ENCODE measurements at places on chromosomes 13 and 19. TPM values are rescaled to one million over a fixed set of nuclear protein-coding genes. Genes with fewer than 3 reads are reported as not detected.

DNA sequence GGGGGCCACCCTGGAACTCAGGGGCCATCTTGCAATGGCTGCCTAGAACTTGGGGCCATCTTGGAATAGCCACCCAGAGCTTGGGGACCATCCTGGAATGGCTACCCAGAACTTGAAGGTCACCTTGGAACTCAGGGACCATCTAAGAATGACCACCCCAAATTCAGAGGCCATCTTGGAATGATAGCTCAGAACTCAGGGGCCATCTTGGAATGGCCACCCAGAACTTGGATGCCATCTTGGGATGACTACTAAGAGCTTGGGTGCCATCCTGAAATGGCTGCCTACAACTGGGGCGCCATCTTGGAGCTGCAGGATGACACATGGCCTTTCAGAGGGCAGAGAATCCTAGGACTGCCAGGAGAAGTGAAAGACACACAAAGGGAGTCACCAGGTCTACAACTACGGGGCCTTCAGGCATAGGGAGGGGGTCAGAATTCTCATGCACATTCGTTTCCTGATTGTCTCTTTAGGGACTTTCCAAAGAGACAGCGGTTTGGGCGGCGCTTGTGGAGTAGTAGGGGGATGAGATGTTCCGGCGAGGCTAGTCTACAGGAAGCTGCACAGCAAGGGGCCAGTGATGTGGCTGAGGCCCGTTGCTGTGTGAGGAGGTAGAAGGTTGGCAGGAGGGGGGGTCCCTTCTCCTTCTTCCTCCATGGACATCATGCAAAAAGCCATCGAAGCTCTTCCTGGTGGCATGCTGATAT lies 125.0 kb downstream of the IER2 start:
- no peak for DNase-seq

- DNase-seq: no peak
Measured at GRCh38 chr19:16295057-16295456, 29.6 kb upstream of the KLF2 start.

The ZSCAN5C gene
- not detected for polyA plus RNA-seq

The OR7D2 gene
- polyA plus RNA-seq: 0.10 TPM

DNA sequence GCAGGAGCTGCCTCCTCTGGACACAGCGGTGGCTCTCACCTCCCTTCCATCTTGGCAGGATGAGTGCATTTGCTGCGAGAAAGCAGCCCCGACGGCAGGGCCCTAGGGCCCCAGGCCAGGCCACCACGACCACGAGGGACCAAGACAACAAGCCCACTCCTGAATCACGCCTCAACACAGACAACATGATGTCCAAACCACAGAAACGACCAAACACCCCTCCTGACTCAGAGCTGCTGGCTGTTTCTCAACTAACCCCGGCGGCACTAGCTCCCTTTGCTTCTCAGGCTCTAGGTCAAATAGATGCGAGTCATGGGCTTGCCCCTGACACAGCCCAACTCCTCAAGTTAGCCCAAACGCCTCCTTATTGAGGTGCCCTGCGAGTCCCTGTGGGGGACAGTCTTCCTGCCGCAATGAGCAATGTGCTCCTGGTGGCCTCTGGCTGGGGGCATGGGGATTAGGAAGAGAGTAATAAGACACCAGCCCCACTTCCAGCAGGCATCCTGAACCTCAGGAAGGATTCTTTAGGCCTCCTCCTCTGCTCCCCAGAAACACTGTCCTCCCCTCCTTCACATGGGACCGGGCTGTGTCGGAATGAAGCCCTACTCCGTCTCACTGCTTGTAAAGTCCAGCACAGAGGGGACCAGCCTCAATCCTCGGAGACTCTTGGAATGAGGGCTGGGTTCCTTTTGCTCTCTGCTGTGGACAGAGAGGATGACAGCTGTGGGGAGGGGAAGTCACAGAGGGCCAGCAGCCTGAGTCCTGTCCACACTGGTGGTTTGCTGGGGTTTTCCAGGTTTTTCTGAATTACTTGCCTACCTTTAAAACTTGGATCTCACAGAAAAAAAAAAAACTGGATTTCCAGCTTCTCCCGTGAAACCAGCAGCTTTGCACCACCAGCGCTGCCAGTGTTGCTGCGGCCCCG lies 6.9 kb upstream of the ATF5 start:
- DNase-seq: no peak

- no peak for DNase-seq
Measured at GRCh38 chr19:31759359-31759758, 410.1 kb upstream of the TSHZ3 start.

The TTYH1 gene
- polyA plus RNA-seq: 7.0 TPM

- no peak for DNase-seq
Measured at GRCh38 chr19:10111405-10111811, at the start of gene P2RY11. TSS of gene P2RY11 (plus strand) at chr19:10111693. CDS start at chr19:10111722, 29 bp downstream.

DNA sequence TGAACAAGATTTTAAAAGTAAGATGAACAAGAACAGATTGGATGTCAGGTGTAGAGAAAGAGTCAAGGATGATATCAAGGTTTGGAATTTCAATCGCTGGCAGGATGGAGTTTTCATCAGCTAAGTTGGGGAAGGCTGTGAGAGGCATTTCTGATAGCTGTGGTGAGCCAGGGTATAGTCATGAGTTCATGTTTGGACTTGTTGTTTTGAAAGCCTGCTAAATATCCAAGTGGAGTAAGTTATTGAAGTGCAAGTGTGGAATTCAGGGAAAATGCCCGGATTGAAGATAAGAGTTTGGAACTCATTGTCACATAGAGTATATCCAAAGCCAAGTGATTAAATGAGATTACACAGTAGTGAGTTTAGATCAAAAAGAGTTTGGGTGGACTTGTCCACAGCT lies 11.0 kb upstream of the EPSTI1 start:
- no peak for DNase-seq

GRCh38 chr13:50612717-50613116 lies 230.8 kb downstream of the DLEU7 start:
- DNase-seq: no peak

The TEX29 gene
- polyA plus RNA-seq: 0.35 TPM

DNA sequence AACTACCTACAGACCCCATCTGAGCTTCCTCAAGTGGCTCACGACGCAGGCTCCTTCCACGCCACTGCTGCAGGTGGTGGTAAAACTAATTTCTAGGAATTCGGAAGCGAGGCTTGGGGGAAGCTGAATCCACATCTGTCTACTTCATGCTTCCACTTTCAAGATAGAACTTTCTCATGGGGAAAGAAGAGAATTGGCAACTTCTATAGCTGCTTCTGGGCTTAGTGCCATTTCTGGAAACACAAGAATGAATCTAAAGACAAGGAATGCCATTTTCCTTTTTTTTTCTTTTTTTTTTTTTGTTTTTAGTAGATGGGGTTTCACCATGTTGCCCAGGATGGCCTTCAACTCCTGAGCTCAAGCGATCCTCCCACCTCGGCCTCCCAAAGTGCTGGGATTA lies 2.8 kb upstream of the NLRP12 start:
- no peak for DNase-seq

DNA sequence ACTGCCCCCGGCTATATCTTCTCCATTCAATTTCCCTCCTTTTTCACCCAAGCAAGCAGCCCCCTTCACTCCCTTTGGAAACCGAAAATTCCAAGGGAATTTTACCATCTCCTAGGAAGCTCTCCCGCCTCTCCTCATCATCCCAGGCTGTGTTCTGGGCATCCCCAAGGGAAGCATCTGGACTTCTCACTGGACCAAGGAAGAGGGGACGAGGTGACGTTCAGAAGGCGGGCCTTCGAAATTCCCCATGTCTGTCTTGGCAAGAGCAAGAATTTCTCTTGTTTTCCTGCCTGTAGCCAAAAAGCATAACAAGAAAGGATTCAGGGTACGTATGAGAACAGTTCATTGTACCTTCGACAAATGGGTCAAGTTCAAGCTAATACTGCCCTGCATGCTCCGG lies 6.1 kb downstream of the TPRX2 start:
- no peak for DNase-seq

The ZIC2 gene
- polyA plus RNA-seq: 0.08 TPM

The ZNF627 gene
- polyA plus RNA-seq: 51.9 TPM

DNA sequence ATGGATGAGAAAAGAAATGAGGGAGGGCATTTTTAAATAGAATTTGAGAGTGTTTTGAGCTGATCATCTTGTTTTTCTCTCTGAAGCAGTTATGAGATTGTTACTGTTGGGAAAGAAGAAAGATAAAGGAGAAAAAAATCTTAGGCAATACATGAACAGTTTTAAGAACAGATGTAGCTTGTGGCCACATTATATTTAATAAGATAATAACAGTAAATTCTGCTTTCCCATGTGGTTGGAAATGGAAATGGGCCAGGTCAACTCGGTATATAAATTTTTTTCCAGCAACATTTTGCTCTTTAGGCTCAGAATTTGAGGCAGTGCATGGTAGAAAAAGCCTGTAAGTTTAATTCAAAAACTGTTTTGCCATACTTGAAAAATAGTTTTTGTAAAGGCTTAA lies 118.7 kb downstream of the POSTN start:
- DNase-seq: no peak

The CADM4 gene
- 43.1 TPM for polyA plus RNA-seq

The GPR18 gene
- polyA plus RNA-seq: 0.19 TPM

The TMEM255B gene
- polyA plus RNA-seq: 4.8 TPM

DNA sequence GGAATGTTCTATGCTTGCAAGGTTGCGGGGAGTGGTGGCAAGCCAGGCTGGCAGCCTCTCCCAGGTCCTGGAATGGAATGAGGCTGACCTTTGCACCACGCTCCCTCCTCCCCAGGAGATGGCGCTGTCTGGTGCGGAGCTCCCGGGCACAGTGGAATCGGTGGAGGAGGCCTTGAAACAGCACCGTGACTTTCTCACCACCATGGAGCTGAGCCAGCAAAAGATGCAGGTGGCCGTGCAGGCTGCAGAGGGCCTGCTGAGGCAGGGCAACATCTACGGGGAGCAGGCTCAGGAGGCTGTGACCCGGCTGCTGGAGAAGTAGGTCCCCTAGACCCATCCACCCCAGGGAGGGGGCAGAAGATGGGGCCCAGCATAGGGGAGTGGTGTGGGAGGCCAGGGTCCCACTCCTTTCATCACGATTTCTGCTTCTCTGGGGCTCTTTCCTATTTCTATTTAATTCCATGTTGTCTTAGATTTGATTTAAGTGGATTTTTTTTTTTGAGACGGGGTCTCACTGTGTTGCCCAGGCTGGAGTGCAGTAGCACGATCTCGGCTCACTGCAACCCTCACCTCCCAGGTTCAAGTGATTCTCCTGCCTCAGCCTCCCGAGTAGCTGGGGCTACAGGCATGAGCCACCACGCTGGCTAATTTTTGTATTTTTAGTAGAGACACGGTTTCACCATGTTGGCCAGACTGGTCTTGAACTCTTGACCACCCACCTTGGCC lies 53.2 kb upstream of the SHKBP1 start:
- DNase-seq: no peak

- DNase-seq: no peak
Measured at GRCh38 chr13:93309886-93310523, 83.4 kb downstream of the GPC6 start.

DNA sequence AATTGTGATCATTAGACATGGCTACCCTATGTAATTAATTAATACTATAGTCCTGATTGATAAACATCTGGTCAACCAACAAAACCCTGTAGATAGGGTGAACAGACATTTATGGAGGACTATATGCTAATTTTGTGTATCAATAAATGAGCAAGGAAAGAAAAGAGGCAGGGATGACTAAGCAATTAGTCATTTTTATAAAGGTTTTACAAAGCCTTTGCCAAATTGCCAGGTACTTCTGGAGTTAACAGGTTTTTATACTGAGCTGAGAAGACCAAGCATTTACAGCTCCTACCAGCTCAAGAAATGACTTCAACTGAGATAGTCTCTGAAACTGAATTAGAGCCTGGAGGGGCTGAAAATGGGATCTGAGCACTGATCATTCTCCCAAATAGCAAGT lies 186.8 kb upstream of the PRR20A start:
- no peak for DNase-seq

DNA sequence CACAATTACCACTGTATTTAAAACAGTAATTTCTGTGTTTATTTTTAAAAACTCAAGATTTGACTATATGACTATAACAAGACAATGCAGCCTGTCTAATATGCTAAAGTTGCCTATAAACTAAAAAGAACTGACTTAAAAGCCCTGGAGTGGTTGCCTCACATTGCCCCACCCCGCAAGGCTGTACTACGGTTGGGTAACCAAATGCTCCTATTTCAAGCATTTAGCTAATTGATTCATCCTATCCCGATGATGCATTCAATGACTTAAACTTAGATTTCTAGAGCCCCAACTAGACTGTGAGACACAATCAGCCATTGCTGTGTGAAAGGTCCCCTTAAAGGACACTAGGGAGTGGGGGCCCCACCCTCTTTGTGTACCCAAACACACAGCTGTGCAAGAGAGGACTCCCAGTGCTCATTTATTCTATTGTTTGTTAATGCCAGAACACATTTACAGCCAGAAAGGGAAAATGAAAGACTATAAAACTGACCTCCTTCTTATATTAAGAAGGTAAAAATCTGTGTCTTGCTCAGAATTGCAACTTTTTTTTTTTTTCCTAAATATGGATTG lies 66.9 kb downstream of the MIPEP start:
- no peak for DNase-seq

GRCh38 chr13:33287142-33287882 lies 1.8 kb upstream of the STARD13 start:
- no peak for DNase-seq

DNA sequence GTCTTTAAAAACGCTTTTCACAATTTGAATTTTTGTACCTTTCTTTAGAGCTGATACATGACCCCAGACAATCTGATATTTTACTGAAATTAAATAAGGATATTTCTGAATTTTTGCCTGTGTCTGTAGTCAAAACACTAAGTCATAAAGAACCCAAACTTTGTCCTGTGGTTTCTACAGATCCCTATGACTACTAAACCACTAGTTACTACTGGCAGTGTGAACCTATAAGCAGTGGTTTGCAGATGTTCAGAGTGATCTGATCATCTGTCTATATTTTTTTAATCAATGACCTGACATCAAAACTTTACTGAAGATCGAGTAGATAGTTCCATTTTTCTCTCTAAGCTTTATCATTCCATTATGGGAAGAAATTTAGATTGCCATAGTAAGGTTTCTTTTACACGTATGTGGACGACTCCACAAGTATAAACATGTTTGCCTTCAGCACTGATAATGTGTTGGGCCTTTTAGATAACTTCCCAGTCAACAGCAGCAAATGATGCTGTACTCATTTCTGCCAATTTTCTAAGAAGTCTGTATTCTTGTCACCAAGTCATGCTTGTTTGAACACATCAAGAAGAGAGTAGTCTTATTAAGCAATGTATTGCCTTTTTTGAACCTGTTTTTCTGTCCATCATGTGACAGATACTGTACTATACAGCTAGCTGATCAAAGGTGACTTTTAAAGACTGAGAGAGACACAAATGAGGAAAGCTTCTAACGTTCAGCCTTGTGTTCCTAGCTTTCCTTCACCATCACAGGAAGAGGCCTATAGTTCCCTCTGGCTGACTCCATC lies 21.8 kb downstream of the POLR1D start:
- no peak for DNase-seq
